ENCODE measurements at places on chromosomes 11 and 22.
A peak's percentile ranks its signal among the peaks of the same experiment; 100 is the strongest.

- no peak for DNase-seq
These were observed 97.6 kb downstream of the PDE2A start for GRCh38 chr11:72576661-72577060.

- DNase-seq = no peak
These were observed 7.2 kb upstream of the HBD start for GRCh38 chr11:5241458-5241857.

DNA sequence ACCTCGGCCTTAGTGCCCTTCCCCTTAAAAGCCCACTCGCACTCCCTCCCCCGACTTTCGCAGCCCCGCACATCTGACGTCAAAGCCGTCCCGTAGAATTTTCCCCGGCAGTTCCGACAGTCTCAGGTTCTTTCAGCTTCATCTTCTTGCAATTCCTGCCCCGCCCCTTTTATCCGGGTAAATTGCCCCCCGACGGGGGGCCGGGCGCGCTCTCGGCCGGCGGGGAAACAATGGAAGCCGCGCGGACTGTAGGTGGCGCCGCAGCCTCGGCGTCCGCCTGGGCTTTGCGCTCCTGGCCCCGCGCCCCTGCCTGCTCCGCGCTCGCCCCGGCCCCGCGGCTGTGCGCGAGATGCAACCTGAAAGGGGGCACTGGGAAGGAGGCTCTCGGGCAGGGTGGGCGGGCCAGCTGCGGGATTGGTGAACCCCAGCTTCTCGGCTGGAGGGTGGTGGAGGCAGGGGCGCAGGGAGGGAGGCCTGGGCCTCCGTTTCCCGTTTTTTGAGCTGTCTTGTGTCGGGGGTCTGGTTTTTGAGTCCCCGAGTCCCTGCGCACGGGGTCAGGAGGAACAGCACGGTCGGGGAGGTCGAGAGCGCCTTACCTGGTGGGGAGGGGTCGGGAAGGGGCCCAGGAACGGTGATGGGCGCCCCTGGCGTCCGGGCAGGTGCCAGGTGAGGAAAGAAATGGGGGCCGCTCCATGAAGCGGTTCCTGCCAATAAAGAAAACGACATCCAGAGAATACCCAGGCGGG lies 859 bp upstream of the FGF19 start:
- no peak for DNase-seq

DNA sequence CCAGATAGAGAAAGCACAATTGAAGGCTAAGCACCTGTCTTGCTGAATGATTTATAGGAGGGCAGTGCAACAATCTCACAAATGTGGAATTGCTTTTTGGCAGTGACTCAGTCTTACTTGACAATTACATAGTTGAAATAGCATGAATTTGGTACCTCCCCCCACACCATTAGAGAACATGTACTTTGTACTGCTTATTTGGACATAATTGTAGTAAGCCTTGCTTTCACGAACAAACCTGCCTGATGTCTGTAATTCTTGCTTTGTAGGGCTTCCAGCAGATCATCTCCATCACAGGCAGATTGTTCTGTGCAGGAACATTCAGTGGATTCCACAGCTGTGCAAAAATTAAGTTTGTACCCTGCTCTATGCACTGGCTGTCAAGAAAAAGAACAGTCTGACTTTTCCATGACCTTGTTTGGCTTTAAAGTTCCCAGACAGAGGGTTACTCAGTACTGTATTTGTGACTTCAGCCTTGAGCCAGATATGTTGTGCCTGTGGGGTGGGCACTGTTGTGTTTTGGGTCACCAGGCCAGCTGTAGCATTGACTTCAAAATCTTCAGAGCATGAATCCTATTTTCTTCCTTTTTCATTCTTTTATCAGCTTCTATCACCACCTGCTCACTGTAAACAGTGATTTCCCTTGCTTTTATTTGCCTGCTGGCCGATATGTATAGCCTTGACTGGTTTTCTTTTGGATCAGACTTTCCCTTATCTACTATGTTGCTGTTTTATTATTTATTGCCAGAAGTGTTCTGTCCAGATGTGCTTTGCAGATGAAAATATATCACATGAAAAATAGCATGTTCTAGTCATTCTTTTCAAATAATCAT lies 941.0 kb upstream of the CHORDC1 start:
- no peak for DNase-seq

GRCh38 chr11:8772571-8773519 lies 90.3 kb downstream of the RPL27A start:
- no peak for DNase-seq

DNA sequence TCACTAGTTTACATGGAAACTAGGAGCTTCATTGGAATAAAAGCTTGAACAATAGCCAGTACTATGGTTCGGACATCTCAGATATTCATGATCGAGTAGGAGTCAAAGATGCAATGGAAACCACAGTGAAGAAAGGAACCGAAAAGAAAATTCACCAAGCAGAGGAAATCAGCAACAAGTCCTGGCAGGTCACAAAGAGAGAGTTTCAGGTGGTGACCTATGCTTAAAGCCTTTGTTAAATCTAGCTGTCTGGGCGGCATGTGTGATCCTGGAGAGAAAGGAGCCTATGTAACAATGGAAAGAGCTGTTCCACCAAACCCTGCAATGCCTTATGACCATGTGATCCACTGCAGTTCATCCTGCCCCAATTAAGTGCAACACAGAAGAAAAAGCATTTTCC lies 68.9 kb upstream of the POU2AF2 start:
- no peak for DNase-seq

DNA sequence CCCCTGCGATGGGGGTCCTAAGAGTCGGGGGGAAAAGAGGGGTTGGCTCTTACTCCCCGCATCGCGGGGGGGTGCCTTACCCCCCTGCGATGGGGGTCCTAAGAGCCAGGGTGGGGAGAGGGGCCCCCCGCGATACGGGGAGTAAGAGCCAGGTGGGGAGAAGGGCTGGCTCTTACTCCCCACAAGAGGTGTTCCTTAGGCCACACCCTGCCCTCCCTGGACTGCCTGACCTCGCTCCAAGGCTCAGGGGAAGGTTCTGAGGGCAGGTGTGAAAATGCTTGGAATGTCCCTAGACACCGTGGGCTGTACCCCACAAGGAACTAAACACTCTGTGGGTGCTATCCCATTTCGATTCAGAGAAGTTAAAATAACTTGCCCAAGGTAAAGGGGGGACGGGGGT lies 7.8 kb downstream of the UNC93B1 start:
- no peak for DNase-seq

- no peak for DNase-seq
These were observed 685.9 kb downstream of the BRD1 start for GRCh38 chr22:49141761-49142160.

GRCh38 chr22:44611880-44612496 lies 90.0 kb upstream of the PRR5 start:
- DNase-seq = no peak

DNA sequence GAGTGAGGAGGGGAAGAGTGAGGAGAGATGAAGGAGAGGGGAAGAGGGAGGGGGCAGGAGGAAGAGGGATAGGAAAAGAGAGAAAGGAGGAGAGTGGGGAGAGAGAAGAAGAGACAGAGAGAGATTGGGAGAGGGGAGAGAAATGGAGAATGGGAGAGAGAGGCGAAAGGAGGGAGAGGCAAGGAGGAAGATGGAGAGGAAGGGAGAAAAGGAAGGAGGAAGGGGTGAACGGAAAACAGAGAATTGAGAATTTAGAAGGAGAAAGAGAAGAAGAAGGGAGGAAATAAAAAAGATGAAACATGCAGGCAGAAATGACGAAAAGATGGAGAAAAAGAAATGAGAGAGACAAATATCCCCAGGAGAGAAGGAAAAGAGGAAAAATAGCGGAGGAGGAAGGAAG lies 502.8 kb downstream of the MN1 start:
- no peak for DNase-seq

DNA sequence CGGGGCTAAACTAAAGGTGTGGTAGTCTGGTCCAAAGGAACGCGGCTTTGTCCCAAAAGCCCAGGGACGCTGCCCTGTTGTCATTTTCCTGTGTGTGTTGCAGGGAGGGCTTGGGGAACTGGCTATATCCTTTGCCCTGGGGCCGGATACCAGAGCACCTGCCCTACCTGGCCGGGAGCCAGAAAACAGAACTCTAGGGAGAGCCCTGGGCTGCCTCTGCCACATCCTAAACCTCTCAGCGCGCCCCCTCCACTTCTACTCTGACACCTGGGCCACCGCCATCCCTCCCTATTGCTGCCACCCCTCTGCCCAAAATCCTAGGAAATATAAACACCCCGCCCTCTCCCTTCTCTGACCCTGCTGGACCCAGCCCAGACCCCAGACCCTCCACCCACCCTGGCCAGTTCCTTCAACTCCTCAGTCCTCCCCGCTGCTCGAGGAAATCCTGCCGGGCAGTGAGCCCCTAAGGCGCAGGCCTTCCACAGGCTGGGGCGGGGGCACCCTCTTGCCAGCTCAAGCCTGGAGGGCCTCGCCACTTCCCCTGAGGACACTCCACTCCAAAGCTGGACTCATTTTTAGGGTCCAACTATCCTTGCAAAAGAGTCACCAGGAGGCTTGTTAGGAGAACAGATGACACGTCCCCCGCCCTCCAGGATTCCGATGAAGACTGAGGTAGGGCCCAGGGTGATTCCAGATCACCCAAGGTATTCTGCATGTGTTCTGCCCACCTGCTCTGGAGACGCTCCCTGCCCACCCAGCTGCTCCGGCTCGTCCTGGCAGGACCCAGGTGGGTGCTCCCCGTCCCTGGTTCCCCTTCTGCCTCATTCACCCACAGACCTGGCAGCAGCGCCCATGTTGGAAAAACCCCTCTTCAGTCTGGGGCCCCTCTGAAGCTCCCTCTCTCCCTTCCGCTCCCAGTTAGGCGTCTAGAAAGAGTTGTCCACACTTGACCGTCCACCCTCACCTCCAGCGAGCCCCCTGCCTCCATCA lies 12.2 kb downstream of the KCTD17 start:
- peak; percentile 81 for DNase-seq

DNA sequence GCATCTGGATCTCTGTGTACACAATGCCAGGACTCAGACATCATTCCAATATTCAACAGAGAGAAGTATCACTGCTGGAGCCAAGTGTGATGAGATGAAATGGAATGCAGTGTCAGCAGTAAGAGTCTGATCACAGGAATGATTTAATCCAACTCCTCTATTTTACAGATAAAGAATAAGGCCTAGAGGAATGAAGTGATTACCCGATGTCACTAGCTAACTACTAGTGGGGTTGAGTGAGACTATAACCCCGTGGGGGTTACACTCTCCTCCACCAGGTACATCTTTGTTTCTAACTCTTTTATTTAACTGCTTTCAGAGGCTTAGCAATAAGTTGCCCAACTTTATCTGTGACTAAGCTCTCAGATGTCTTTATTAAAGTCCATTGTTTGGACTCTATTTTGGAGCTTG lies 94.2 kb upstream of the FAT3 start:
- no peak for DNase-seq

GRCh38 chr11:108697872-108698473 lies 33.1 kb downstream of the DDX10 start:
- DNase-seq = peak; percentile 58

GRCh38 chr11:7548659-7549274 lies 35.0 kb downstream of the PPFIBP2 start:
- no peak for DNase-seq

GRCh38 chr11:76524461-76524860 lies 79.6 kb downstream of the EMSY start:
- DNase-seq = no peak

DNA sequence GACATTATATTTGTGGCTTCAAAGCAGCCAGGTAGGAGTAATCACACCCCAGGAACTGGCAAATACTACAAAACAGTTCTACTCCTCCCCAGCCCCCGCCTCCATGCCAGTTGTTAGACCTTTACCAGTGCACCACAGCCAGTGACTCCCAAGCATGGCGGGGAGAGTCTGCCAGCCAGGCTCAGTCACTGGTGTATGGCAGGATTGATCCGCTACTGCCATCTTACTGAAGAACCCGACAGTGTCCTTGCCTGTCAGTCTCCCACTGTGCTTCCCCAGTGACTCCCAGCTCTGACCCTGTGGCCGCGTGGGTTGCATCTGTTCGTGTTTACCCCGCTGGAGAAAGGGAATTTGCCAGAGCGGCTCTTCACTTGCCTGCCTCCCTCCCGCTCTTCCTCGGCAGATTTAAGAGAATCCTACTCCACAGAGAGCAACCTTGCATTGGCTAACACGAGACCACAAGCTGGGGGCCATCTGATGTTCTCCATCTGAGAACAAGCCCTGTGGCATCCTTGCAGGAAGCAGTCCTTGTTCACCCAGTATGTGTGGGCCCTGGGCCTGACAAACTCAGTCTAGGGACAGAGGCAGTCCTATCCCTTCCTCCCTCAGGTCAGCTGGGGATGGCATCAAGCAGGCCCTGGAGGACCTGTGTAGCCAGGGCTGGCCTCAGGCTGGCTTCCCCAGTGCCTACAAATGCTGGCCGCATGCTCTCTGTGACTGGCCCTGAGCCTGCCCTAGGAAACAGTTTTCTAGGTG lies 33.1 kb downstream of the GNAZ start:
- no peak for DNase-seq

- DNase-seq = no peak
These were observed 28.9 kb upstream of the TMA7B start for GRCh38 chr22:39931251-39931650.

DNA sequence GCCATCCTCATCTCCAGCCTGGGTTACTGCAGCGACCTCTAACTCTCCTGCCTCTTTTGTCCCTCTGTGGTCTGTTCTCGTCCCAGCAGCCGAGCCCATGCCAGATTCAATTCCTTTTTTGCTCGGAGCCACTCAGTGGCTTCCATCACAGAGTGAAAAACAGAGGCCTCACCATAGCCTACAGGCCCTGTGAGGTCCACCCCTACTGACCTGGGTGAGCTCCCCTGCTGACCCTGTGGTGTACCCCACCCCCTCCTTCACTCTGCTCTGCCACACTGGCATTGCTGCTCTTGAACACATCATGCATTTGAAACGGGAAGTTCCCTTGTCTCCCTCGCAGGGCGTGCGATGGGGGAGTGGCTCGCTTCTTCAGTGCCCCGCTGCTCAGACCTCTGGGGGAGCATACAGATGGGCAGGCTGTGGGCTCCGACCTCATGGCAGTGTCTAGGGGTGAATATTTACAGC lies 2.1 kb downstream of the AIP start:
- no peak for DNase-seq

DNA sequence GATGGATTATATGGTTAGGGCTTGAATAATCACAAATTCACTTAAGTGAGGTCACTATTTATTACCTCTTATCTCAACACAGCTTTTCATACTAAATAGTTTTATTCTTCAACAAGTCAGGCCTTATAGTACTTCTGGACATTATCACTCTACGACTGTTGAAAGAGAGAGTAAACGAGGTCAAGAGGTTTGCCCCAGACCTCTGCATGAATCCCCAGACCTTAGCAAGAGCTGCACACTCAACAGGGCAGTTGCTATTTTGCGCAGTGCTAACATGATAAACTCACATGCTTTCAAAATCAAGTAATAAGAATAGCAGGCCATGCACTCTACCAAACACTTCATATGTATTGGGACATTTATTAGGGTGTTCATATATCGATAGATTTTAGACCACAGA lies 60.5 kb downstream of the DDI1 start:
- no peak for DNase-seq

DNA sequence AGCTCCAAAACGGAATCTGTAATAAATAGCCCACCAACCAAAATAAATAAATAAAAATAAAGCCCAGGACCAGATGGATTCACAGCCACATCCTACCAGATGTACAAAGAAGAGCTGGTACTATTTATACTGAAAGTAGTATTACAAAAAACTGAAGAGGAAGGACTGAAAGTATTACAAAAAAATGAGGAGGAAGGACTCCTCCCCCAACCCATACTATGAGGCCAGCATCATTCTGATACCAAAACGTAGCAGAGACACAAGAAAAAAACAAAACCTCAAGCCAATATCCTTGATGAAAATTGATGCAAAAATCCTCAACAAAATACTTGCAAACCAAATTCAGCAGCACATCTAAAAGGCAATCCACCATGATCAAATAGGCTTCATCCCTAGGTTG lies 65.4 kb downstream of the CYP2R1 start:
- DNase-seq = no peak

All from ureter (tissue), 1 donor.